ENCODE measurements at places on chromosomes 6 and 20.
A peak's percentile ranks its signal among the peaks of the same experiment; 100 is the strongest.

- no peak for DNase-seq
These were observed 40.1 kb downstream of the VSTM2L start for GRCh38 chr20:37943033-37943432.

GRCh38 chr20:32743237-32744112 lies at the start of gene COMMD7:
Gene COMMD7 (minus strand): TSS chr20:32743467. CDS start chr20:32743391, 76 bp downstream.
- peak; percentile 67 for DNase-seq

DNA sequence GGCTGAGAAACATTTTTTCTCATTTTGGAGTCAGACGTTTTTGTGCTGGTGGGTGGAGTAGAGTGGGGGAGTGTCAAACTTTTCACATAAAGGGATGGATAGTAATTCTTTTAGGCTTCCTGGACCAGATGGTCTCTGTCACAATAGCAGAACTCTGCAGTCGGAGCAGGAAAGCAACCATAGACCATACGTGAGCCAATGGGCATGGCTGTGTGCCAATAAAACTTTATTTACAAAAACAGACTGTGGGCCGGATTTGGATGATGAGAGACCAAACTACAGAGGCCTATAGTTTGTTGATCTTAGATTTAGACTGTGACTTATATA lies 70.8 kb upstream of the SLC22A23 start:
- DNase-seq: no peak

DNA sequence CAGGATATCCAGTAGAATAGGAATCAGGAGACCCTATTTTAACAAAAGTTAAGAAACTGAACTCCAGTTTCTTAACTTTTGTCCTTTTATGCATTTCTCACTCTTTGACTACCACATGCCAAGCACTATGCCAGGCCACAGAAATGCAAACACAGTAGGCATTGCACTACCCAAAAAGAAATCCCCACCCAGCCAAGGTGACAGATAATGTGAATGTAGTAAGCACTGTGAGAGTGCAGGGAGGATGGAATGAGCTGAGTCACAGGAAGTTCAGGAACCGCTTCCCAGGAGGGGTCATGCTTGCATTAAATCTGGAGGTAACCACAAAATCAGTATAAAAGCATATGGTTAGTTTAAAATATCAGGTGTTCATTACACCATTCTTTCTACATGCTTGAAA lies 20.1 kb upstream of the FAM83C start:
- no peak for DNase-seq

DNA sequence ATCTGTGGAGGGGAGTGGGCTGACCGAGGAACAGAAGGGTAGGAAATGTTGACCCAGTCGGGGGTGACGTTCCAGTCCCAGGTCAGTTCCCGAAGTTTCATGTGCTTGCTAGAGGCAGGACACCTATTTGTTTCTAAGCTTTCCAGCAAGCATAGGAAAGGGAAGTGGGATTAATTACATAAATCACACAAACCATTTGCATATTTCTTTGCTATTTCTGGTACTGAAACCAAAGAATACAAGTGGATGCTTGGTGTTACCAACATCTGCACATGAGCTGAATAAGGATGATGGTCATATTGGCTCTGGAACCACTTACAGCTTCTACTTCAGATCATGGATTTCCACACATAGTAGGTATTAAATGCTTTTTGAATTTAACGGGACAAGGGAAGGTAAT lies 546.5 kb downstream of the PRKN start:
- DNase-seq: no peak

- no peak for DNase-seq
These were observed 172.4 kb downstream of the BCAS1 start for GRCh38 chr20:53897884-53898555.

GRCh38 chr6:135087403-135087802 lies 32.8 kb upstream of the HBS1L start:
- DNase-seq: peak; percentile 73

- DNase-seq: no peak
These were observed 57.5 kb upstream of the SNRPB2 start for GRCh38 chr20:16672299-16672698.

DNA sequence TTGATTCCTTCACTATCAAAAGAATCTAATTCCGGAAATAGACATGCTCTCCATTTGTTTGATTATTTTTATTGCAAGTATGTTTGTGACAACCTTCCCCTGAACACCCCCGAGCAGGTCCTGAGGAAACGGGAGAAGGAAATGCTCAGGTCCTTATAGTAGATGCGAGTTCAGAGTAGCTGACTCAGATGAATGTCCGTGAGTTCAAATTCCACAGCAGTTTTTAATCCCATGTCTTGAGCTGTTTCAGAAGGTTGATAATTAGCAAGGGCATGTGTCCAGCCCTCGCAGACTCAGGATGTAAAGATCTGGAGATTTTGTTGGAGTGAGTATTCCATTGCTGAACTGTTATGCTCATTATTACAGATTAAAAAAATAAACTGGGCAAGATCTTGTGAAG lies 169.3 kb downstream of the BCAS1 start:
- no peak for DNase-seq

DNA sequence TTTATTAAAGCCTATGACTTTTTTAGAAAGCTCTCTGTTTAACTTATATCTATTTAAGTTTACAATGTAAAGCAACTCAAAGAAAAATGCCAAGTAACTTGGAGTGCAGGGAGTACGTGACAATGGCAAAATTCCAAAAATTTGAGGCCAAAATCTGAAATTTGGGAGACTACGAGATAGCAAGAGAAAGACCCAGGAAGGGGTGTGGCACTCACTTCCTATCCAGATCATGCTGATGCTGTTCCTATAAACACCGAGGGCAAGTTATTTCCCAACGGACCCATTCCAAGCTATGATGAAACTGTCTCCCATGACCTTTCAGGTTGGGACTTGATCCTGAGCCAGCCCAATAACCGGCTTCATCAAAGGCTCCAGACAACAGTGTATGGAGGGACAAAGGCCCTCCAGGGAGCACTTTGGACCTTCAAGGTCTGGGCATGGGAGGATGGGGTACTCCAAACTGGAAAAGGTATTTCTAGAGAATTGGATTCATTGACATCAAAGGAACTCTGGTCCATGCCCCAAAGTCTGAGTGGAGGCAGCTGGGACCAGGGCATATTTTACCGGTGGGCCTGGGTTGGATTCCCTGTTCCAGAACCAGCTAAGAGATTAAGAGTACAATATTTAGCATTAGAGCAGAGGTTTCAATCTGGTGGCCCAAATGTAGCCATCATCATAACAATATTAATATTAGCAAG lies 15.7 kb upstream of the SLC13A3 start:
- no peak for DNase-seq

DNA sequence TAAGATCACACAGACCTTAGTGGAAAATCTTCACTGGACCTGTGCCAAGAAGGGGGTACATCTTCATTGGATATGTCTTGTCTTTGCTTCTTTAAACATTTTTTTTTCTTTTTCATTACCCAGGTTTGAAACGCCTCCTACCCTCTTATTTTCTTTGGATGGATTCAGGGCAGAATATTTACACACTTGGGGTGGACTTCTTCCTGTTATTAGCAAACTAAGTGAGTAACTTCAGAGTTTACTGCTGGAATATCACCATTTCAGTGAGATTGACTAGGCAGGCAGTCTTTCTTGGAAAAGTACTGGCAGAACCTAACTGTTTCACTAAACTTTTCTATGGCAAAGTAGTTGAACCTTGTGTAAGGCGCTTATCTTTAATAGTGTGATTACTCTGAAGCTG lies 47.0 kb downstream of the ENPP1 start:
- no peak for DNase-seq

DNA sequence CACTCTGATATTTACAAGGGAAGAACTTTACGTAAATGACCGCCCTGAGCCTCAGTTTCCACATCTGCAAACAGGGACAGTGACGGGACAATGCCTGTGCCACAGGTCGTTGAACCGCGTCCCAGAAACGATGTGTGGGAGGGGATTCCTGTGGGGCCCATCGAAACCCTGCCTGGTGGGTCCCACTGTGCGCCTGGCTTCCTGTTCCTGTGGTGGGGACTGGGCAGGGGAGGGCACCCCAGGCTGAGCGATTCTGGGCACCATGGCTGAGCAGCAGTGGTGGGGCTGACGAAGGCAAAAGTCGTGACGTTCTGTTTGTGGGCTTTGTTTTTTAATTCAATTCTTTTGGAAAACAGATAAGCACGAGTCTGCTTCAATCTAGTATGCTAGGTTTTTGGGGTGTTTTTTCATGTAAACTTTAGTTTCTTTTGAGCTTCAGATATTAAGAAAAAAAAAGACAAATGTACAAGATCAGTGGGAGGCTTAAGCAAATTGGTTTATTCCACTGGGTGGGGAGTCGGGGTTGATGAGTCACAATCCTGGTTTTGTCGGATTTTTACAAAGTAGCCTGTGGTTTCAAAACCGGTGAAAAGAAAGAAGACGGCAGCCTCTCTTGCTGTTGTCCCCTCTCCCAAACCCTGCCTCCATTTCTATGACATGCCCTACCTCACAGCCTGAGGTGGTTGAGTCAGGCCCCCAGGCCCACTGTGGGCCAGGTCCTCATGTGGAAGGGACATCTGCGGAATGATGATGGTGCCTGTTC lies 40.4 kb downstream of the GNAS-AS1 start:
- DNase-seq: no peak

DNA sequence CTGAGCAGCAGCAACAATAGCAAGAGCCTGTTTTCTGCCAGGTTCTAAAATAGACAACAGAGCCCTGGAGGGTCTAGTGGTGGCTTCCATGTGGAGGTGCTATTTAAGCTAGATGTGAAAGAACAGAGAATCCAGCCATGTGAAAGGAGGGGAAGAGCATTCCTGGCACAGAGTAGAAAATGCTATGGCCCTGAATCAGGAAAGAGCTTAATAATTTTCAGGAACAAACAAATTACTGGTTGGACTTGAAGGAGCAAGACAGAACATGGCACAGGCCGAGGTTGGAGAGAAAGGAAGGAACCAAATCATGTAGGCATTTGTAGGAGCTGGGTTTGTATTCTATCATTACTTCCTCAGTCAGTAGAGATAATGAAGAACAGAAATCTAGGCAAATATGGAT lies 98.3 kb downstream of the AIG1 start:
- DNase-seq: no peak

Measured in hematopoietic multipotent progenitor cell treated with erythropoietin and hydrocortisone succinate and interleukin-3 and kit ligand, for 6 days (in vitro differentiated cells).